Calu3 (cell line): ENCODE measurements at places on chromosomes 3 and 15.

- no peak for DNase-seq
These were observed 304.5 kb upstream of the SEMA6D start for GRCh38 chr15:47412802-47413201.

- DNase-seq, result peak; percentile 68
These were observed 627.0 kb upstream of the TBL1XR1 start for GRCh38 chr3:177824190-177824786.

DNA sequence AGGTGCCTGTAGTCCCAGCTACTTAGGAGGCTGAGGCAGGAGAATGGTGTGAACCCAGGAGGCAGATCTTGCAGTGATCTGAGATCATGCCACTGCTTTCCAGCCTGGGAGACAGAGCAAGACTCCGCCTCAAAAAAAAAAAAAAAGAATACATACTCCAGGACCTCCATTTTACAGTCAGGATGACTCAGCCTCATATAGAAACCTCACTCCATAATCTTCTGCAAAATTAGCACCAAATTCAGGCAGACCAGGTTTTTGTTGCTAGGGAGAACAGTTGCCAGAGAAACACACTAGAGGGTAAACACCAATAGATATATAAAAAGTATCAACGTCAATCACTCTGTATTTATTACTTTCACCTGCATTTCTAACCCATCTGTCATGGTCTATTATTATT, 28.3 kb upstream of the AP3B2 start:
- DNase-seq, result no peak

- DNase-seq, result no peak
These were observed 36.6 kb downstream of the RFX7 start for GRCh38 chr15:56207092-56207491.

- no peak for DNase-seq
These were observed 598.4 kb downstream of the FHIT start for GRCh38 chr3:60652829-60653228.

DNA sequence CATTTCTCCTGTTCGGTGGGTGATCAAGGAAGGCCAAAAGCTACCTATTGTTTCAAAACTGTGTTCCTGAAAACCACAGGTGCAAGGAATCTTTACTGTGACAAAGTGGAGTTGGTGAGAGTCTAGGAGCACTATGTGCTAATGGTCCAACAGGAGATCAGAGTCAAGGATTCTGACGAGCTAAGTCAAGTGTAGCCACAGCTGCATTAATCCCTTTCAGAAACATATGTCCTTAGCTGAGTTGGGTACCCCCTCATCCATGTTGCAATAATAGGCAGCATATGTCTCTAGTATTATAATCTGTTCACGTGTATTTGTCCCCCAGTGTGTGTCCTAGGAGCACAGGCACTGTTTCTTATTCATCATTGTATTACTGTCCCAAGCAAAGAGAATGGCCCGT, 1.7 kb downstream of the VPS39 start:
- DNase-seq, result no peak

DNA sequence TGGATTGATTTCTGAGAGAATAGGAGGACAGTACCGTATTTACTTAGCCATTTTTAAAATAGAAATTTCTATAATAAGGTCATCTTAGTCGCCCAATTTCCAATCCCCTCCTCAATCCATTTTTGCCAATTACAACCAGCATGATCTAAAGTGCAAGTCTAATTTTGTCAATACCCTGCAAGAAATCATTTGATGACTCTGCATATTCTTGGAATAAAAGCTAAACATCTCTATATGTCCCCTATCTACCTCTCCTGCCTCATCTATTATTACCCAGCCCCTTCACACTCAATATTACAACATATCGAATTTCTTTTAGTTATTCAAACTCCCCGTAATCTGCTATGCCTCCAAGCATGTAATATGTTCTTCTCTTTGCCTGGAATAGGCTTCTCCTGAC, 41.9 kb upstream of the TEX55 start:
- DNase-seq, result no peak

GRCh38 chr3:31196261-31196660, 301.8 kb upstream of the GADL1 start:
- no peak for DNase-seq

GRCh38 chr3:128080323-128081080, 28.3 kb downstream of the SEC61A1 start:
- no peak for DNase-seq

GRCh38 chr15:66591322-66591862, 25.6 kb upstream of the LCTL start:
- DNase-seq, result no peak

- no peak for DNase-seq
These were observed 767.2 kb upstream of the LMCD1 start for GRCh38 chr3:7734456-7734855.

GRCh38 chr3:108511490-108511889, 1.1 kb upstream of the MYH15 start:
- DNase-seq, result no peak
